ENCODE measurements at places on chromosomes 4 and X. TPM values are rescaled to one million over a fixed set of nuclear protein-coding genes. Genes with fewer than 3 reads are reported as not detected.

DNA sequence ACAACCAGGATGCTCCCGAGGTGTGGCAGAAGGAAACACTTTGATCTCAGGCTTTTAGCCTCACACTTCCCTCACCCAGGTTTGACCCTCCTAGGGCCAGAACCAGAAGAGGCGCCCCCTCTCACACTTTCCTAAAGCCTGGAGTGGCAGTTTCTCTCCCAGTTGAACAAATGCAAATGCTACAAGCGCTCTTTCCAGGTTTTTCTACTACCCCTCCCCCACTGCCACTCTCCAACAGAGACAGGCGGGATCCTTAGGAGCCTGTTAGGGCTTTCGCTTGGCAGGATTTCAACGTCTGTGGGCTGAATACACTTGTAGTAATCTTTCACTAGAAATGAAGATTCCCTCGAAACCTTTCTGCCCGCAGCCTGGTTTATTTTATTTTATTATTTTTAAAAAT lies 2.4 kb downstream of the TSC22D3 start:
- DNase-seq = peak; percentile 43

The POU3F4 gene
- 0.03 TPM for total RNA-seq

The CRMP1 gene
- total RNA-seq = 11.6 TPM

- DNase-seq = no peak
Observed at GRCh38 chr4:136749989-136750388, 782.3 kb downstream of the PCDH18 start.

- no peak for DNase-seq
Observed at GRCh38 chr4:13829457-13829856, 201.9 kb upstream of the BOD1L1 start.

GRCh38 chr4:110075083-110075738 lies 123.2 kb downstream of the ELOVL6 start:
- DNase-seq = no peak

DNA sequence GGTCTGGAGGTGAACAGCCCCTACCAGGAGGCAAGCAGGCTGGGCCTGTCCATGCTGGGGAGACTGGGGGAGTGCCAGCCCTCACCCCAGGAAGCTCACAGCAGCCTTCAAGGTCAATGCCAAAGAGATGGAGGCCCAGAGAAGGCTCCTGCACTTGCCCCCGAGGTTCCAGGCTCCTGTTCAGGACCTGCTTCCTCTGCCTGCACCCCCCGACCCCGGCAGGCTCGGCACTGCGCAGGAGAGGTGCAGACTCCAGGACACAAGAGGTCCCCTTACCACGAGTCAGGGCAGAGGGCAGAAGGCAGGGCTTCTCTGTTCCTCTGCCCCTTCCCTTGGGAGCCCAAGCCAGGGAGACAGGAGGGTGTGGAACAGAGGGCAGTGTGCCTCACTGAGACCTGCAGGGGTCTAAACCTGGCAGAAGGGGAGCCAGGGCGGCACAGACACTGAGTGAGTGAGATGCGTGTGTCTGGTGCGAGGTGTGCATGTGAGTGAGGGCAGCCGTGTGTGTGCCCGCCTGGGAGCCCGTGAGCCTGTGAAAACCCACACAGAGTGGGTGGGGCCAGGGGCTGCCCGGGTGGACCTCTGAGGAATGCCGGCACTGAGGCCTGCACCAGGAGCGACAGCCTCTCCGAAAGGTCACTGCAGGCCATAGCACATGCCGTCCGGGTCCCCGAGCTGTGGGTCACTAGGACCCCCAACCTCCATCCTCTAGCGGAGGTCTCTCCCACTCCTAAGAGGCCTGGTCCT lies 30.7 kb upstream of the FGFR3 start:
- no peak for DNase-seq

The CWH43 gene
- total RNA-seq = not detected

The PABPC5 gene
- total RNA-seq = 7.1 TPM

The PPBP gene
- 0.28 TPM for total RNA-seq

- no peak for DNase-seq
Observed at GRCh38 chr4:32043248-32043633, 1323.1 kb downstream of the PCDH7 start.

GRCh38 chrX:57451426-57452020 lies 140.3 kb upstream of the ZXDB start:
- no peak for DNase-seq

DNA sequence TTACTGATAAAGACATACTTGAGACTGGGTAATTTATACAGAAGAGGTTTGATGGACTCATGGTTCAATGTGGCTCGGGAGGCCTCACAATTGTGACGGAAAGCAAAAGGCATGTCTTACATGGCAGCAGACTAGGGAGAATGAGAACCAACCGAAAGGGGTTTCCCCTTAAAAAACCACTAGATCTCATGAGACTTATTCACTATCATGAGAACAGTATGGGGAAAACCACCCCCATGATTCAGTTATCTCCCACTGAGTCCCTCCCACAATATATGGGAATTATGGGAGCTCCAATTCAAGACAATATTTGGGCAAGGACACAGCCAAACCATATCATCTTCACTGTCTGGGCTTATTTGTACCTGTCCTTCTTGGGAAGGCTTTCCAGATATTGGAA lies 22.8 kb upstream of the MUC7 start:
- no peak for DNase-seq

DNA sequence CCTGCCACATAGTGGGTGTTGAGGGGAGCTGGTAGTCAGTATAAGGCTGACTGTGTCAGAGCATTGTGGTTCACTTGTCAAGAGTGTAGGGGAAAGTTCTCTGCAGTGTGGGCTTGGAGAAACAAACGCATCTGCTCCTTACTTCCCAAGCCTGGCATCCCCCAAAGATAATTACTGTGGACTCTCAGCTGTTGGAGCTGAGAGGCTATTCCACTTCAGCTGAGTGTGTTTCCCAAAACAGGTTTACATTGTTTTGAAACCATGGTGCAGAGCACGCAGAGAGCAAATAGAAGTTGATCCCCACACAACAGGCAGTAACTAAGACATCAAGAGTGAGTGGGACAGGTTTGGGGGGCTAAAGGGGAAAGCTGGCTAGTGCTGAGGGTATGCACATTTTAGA lies 181.0 kb upstream of the EOLA2 start:
- DNase-seq = no peak

DNA sequence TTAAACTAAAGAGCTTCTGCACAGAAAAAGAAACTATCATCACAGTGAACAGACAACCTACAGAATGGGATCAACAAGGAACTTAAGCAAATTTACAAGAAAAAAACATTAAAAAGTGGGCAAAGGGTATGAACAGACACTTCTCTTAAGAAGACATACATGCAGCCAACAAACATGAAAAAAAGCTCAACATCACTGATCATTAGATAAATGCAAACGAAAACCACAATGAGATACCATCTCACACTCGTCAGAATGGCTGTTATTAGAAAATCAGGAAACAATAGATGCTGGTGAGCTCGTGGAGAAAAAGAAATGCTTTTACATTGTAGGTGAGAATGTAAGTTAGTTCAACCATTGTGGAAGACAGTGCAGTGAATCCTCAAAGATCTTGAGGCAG lies 27.8 kb downstream of the PAPSS1 start:
- DNase-seq = no peak

The PCYT1B gene
- total RNA-seq = 17.1 TPM

DNA sequence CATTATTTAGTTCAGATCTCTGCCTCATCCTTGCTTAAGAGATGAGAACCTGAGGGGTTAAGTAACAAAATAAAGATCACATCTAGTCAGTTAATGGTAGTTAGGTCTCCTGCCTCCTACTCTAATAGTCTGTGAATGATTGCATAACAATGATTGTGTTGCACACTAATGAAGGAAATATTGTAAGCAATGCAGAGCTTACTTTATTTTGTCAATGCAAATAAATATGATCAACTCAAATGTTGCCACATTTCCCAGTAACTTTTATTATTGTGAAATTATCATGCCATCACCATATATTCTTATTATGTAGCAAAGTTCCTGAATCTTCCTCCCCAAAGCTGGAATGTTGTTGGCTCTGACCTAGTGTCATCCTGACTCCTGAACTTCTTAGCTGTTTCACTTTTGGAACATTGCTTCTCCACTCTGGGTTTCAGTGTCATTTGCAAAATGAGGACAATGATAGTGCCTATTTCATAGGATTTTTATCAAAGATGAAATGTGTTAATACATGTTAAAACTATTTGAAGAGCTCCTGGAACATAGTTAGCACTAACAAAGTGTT lies 17.0 kb upstream of the GABRA4 start:
- no peak for DNase-seq

- no peak for DNase-seq
Observed at GRCh38 chr4:106358899-106359298, 9.7 kb downstream of the GIMD1 start.

DNA sequence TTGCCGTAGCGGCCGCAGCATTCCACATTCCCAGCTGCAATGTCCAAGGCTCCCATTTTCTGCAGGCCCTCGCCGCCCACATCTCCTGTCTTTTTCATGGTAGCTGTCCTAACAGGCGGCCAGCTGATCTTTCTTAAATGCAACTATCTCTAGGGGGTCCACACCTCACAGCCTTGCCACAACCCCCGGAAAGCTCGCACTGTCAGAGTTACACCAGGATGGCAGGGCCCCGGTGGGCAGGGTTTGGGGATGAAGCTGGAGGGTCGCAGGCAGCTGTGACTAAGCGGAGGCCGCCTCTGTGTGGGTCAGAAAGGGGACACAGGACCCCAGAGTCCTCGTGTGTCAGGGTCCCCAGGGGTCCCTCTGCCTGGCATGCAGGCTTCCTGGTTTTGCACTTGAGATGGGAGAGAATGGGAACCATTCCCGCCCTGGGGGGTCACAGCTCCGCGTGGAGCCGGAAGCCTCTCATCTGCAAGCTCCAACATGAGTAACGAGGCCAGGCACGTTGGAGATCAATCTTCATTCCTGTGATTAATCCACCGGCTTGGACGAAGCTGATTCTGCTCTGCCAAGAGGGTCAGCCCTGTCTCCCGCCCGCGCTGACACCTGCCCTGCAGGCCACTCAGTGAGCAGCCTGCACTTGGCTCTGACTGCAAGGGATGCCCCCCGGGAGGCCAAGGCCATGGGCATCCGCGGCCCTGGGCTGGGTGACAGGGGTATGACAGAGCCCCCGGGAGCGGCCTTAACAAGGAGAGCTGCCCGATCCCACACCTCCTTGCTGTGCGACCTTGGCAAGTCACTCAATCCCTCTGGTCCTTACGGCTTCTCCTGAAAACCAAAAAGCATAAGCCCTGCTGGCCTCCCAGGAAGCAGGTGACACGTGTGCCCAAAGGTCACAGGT lies 97.9 kb downstream of the ADRA2C start:
- DNase-seq = no peak

DNA sequence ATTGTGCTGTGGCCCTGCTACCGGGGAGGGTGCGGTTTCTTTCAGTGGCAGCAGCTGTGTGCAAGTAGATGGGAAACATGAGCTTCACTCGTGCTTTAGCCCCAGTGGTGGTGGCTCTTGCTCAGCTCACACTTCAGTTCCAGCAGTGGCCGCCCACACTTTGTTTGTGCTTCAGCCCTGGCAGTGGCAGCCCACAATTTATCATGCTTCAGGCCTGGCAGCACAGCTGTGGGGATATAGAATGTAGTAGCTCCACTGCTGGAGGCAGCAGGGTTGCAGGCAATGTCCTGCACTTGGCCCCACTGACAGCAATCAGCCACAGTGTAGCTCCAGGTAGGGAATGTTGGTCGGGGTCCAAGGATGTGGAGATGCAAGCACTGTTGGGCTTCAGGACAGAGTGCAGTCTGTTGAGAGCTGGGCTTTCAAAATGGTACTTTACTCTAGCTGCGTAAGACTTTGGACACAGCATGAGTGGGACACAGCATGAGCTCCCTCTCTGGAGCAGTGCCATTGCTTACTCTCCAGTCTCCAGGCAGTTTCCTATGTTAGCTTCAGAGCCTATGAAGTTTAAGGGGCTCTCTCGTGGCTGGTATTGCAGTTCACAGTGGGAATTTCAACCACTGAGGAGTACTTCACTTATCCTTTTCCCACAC lies 413.1 kb downstream of the PDGFC start:
- DNase-seq = no peak

The SERPINA7 gene
- total RNA-seq = 43.1 TPM

The CSN2 gene
- not detected for total RNA-seq

The TRPC5OS gene
- total RNA-seq = 0.67 TPM

The CTAG2 gene
- total RNA-seq = not detected

The ABCB7 gene
- 42.2 TPM for total RNA-seq

- DNase-seq = peak; percentile 51
Observed at GRCh38 chrX:53445977-53446376, 11.8 kb upstream of the HSD17B10 start.

- peak; percentile 80 for DNase-seq
Observed at GRCh38 chr4:7462509-7462971, 27.8 kb upstream of the PSAPL1 start.

DNA sequence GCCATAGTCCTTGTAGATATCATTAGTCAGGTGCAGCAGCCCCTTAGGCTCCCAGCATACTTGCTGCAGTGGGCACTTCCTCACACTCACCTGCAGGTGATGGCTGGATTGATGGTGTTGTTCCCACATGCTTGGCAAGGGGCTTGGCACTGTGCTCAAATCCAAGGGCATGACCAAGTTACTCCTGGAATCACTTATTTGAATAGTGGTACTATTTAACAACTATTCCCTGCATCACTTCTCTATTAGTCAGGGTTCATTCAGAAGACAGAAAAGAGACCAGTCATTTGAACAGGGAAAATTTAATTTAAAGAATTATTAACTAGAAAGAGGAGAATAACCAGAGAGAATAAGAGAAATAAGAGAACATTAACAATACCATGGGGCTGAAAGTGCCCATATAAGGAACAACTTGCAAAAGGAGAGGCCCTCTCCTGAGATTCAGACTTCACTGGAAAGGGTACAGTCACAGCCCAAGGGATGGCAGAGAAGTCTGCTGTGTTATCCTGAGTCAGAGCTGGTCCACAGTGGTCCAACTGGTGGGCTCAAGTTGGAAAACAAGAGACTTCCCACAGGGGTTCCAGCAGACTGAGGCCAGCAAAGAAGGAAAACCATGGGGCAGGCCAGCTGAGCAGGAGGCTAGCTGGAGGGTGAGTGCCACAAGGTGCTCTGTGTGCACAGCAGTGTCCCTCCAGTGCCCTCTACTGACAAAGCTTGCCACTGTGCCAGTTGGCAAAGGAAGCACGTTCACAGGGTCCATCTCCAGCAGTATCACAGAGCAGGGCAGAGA lies 9.8 kb downstream of the SPP1 start:
- peak; percentile 43 for DNase-seq

DNA sequence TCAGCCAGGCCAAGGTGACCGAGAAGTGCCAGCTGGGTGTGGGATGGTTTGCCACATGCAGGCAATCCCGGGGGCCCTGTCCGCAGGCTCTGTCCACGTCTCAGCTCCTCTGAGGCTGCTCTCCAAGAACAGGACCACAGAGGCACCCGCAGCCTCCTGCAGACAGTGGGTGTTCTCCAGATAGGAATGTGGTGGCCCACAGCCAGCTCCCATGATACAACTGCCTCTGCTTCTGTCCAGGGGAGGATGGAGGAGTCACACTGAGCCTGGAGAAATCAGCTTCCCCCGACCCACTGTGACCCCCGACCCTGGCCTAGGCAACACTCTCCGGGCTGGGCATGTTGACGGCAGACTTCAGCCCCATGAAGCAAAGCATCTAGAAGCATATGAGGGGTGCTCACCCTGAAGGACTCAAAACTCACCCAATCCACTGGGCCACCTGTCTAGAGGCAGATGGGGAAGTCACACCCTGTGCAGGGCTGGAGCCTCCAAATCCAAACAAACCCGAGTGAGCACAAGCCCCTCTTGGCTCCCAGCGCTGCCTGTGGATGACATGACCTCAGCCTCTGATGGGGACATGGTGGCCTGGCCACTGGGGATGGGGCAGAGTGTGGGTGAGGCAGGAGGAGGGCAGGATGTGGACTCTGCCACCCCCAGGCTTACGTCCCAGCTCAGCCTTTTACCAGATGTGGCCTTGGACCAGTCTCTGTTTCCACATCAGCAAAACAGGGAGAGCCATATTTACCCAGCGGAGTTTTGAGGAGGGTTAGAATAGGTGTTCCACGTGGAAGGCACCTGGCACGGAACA lies 102.3 kb downstream of the PSAPL1 start:
- peak; percentile 43 for DNase-seq

- DNase-seq = no peak
Observed at GRCh38 chrX:22139822-22140221, 107.7 kb downstream of the PHEX start.

Measured in hepatocyte (in vitro differentiated cells).